ENCODE measurements at places on chromosomes 1 and 21.

GRCh38 chr1:147169840-147170674 lies 2.2 kb downstream of the PRKAB2 start:
- no peak for DNase-seq
- peaks cover 51% of the 10 kb centered on the region for H3K4me1 ChIP-seq
- H3K36me3 ChIP-seq = peaks cover 5% of the 10 kb centered on the region
- no peaks in the 10 kb centered on the region for H3K27me3 ChIP-seq

DNA sequence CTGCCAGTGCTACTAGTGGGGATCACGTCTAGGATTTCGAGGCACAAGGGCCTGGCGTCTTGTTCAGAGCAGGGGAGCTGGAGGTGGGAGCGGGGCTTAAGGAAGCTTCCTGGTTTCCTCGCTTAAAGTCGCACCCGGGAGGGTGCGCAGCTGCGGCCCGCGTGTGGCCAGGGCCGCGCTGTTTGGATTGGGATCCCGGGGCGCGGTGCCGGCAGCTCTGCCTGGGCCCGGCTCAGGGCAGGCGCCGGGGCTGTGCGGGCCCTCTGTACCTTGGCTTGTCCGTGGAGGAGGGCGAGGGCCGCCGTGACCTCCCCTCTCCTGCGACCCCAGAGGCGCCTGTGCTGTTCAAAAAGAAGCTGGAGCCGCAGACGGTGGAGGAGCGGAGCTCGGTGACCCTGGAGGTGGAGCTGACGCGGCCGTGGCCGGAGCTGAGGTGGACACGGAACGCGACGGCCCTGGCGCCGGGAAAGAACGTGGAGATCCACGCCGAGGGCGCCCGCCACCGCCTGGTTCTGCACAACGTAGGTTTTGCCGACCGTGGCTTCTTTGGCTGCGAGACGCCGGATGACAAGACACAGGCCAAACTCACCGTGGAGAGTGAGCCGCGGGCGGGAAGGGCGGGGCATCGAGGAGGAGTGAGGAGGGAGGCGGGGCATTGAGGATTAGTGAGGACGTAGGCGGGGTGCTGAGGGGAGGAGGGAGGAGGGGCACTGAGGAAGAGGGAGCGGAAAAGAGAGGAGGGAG lies 67.8 kb downstream of the OBSCN start:
- DNase-seq = no peak
- H3K27ac ChIP-seq = no peak overlapping the region
- H3K4me3 ChIP-seq = no peak overlapping the region
- no peaks in the 10 kb centered on the region for H3K36me3 ChIP-seq
- H3K27me3 ChIP-seq = no peaks in the 10 kb centered on the region

GRCh38 chr1:17236779-17237560 lies 11.9 kb upstream of the PADI3 start:
- H3K4me3 ChIP-seq = no peak overlapping the region
- no peaks in the 10 kb centered on the region for H3K27me3 ChIP-seq
- peaks cover 52% of the 10 kb centered on the region for H3K4me1 ChIP-seq
- peak; percentile 94 for DNase-seq
- peak overlapping the region; percentile 53 for H3K27ac ChIP-seq
- H3K36me3 ChIP-seq = no peaks in the 10 kb centered on the region

DNA sequence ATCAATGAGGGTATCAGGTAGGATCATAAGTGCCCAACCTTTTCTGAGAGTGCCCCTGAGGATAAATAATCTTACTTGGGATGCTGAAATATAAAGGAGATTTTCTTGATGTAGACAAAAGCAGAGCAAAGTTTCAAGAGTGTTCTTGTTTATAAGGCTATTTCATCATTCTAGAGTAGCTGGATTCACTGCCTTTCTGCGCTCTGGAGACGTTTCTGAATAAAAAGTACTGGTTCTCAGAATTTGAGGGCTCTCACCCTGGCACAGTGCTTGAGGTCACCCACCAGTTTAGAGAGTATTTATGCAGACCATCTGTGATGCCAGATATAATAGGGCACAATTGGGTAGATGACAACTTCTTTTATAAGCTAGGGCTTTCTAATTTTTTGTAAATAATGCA lies 103.3 kb downstream of the GDAP2 start:
- H3K36me3 ChIP-seq = no peaks in the 10 kb centered on the region
- H3K4me3 ChIP-seq = no peak overlapping the region
- peaks cover 58% of the 10 kb centered on the region for H3K4me1 ChIP-seq
- peak overlapping the region; percentile 60 for H3K27ac ChIP-seq

- H3K4me3 ChIP-seq = no peak overlapping the region
- no peaks in the 10 kb centered on the region for H3K36me3 ChIP-seq
- no peaks in the 10 kb centered on the region for H3K4me1 ChIP-seq
Measured at GRCh38 chr21:25215698-25216384, 391.4 kb downstream of the MRPL39 start.
